ENCODE measurements at places on chromosomes 1 and 21.

DNA sequence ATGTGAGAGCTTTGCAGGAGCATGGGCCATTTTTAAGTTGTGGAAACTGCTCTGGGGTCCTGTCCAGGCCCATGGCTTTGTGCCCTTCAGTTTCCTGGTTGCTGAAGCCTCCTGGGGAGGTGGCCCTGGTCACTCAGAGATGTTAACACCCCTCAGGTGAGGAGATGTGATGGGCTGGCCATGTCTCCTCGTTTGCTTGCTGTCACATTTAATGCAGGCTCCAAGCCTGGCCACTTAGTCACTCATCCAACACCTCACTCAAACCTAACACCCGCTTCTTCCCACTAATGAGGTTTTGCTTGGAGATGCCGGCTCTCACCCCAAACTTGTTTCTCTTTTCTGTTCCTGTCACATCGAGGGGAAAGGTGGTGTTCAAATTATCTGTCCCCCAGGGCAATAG lies 192.7 kb downstream of the PTPRU start:
- DNase-seq: no peak

DNA sequence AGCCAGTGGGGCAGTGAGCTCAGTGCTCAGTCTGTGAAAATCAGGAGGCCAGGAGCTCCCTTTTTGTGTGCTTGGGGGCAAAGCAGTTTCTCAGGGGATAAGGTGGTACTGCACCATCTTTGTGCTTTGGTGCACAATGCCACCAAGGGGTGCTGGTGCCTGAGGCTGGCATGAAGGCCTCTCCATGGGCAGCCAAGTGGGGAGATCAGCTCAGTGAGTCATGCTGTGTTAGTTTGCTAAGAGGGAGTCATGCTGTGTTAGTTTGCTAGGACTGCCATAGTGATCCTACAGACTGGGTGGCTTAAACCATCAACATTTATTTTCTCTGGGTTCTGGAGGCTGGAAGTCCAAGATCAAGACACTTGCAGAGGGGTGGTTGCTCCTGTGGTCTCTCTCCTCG lies 428.1 kb downstream of the PRDM2 start:
- no peak for DNase-seq

GRCh38 chr1:35270836-35271235 lies 2.3 kb downstream of the ZMYM4 start:
- no peak for DNase-seq

GRCh38 chr1:91732291-91733107 lies 153.5 kb downstream of the TGFBR3 start:
- DNase-seq: no peak

DNA sequence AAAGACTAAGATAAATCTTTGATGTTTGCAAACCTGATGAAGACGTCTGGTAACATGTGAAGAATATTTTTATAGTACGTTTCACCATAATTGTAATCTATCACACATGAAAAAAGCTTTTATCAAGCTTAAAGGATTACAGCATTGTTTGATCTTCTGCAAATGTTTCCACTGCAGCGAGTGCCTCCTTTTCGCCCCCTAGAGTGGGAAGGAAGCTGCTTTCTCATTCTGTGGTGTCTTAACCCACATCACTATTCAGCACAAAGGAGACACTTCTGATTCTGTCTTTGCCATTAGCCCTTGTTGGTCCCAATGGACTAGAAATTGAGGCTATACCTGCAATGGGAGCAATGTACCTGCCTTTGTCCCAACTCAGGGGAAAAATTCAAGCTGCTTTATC lies 46.0 kb upstream of the IL12RB2 start:
- DNase-seq: no peak

GRCh38 chr1:42983693-42984092 lies 25.0 kb upstream of the SLC2A1 start:
- DNase-seq: no peak

- no peak for DNase-seq
Measured at GRCh38 chr1:89719502-89720306, 86.8 kb downstream of the LRRC8C start.

- no peak for DNase-seq
Measured at GRCh38 chr1:162972773-162973172, 96.4 kb upstream of the RGS4 start.

DNA sequence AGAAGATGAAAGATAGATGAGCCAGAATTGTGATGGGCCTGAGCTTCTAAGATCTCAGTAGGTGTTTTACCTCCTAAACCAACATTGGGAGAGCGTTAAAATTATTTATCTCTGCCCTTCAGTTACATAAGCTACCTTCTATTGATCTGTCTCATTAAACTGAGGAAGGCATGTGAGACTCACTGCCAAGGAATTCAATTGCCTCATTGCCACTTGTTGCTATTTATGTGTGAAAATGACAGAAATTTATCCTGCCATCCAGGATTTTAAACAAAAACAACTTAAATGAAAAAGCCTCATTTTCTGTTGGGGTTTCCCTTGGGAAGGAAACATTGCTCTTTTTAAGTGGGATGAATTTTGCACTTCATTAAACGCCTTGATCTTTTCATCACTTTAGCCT lies 78.7 kb upstream of the RUNX1 start:
- no peak for DNase-seq

GRCh38 chr1:179803918-179804317 lies 60.8 kb downstream of the FAM163A start:
- DNase-seq: no peak

GRCh38 chr1:75265792-75266191 lies 131.6 kb downstream of the LHX8 start:
- peak; percentile 4 for DNase-seq

- DNase-seq: no peak
Measured at GRCh38 chr1:17199267-17200044, 5.5 kb upstream of the PADI1 start.

GRCh38 chr1:211347077-211347844 lies 20.6 kb downstream of the TRAF5 start:
- no peak for DNase-seq

- no peak for DNase-seq
Measured at GRCh38 chr1:221462345-221462744, 279.5 kb downstream of the DUSP10 start.

GRCh38 chr1:16980473-16981268 lies at the start of gene MFAP2:
Gene MFAP2 (minus strand): TSS chr1:16980620. CDS start chr1:16978273, 2,347 bp downstream.
- DNase-seq: no peak

- DNase-seq: no peak
Measured at GRCh38 chr21:35366394-35367080, 317.4 kb upstream of the RUNX1 start.

DNA sequence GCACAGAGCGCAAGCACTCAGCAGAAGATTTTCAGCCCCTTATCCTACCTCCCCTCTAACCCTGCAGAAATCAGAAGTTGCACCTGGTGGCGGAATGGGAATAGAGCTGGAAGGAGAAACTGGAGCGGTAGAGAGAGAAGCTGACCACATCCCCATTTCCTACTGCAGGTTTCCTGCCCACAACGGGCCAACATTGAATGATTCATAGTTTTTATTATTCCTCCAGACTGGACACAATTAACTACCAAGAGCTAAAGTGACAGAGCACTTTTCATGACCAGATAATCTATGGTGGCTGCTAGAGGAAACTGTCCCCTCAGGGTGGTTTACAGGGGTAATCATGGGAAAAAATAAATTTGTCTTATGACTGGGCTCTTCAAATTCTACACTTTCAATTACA lies 21.3 kb upstream of the LRRC8D start:
- DNase-seq: no peak

DNA sequence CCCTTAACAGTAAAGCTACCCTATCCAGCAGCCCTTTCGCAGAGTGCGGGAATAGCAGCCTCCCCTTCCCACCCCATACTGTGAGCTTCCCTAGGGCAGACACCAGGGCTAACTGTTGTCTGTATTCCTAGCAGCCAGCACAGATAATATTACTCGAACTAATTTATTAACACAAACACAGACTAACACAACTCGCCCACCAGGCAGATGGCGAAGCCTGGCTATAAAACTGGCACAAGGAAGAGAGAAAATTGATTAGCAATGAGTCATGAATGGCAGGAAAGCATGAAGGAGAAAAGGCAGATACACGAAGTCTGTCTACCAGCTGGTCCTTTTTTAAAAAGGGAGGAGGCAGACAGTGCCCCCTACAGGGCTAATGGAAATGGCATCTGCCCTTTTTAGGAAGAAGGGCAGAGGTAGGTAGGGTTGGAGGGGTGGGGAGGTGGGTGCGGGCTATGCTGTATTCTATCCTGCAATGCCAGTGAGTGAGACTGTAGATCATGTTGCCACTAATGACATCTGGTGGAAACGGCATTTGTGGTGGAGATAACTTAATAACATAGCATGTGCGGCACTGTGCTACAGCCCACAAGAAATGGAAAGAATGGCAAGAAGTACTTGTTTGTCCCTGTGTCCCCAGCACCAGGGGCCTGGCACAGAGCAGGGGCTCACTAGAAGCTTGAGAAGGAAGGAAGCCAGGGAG lies 30.6 kb upstream of the CTPS1 start:
- DNase-seq: peak; percentile 27

- DNase-seq: no peak
Measured at GRCh38 chr1:240044620-240045019, 47.1 kb upstream of the FMN2 start.

GRCh38 chr1:166069390-166069789 lies 97.4 kb downstream of the FAM78B start:
- no peak for DNase-seq

- DNase-seq: no peak
Measured at GRCh38 chr1:48610628-48611542, 138.9 kb upstream of the SPATA6 start.

GRCh38 chr1:29620631-29621030 lies 384.3 kb downstream of the PTPRU start:
- DNase-seq: no peak

DNA sequence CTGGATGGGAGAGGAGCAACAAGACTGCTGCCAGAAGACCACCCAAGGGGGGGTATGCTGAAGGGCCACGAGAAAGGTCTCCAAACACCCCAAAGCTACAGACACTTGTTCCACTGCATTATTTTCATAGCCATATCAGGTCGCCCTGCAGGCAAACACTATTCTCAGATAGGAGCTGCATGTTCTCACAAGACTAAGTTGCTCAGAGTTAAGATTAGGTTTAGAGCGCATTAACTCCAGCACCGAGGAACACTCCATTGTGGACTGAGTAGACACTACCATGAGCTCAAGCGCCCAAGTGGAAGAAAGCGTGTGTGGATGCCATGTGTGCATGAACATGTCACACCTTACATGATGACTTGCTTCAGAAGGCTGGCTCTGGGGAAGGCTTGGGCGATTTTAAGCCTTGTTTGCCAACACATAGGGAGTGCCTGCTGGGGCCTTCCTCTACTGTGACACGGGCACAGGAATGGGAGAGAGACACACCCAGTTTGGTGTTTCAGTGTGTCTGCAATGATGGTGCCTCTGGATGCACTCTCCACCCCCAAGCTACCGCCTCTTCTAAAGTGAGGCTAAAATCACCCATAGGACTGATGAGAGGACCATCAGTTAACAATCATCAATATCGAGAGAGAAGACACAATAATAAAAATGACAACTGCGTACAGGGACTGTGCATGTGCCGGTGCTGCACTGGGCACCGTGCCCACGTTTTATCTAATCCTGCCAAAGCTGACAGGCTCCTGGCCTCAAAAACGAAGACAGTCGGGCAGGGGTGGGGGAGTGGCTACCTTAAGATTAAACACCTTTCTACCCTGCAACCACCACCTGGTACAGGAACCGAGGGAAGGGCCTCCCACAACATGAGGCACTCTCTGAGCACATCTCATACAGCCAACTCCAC lies 34.9 kb downstream of the SSBP3 start:
- no peak for DNase-seq

DNA sequence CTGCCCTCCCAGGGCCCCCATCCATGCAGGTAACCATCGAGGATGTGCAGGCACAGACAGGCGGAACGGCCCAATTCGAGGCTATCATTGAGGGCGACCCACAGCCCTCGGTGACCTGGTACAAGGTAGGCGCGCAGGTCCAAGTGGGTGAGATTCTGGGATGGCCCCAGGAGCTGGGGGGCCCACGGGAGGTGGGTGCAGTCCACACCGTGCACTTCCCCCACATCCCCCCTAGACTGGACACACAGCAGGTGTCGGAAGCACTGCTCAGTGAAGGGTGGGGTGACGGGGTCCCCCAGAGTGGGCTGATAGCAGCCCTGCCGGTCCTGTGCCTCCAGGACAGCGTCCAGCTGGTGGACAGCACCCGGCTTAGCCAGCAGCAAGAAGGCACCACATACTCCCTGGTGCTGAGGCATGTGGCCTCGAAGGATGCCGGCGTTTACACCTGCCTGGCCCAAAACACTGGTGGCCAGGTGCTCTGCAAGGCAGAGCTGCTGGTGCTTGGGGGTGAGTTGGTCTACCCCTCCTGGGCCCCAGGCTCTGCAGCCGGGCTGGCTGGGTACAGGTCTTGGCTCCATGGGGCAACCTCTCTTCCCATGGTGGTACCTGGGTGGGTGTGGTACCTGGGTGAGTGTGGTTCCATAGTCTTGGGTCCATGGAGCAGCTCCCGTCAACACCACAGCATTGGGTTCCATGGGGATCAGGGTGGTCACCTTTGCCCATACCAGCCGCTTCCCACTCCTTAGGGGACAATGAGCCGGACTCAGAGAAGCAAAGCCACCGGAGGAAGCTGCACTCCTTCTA lies 40.4 kb downstream of the TRIM11 start:
- DNase-seq: no peak

DNA sequence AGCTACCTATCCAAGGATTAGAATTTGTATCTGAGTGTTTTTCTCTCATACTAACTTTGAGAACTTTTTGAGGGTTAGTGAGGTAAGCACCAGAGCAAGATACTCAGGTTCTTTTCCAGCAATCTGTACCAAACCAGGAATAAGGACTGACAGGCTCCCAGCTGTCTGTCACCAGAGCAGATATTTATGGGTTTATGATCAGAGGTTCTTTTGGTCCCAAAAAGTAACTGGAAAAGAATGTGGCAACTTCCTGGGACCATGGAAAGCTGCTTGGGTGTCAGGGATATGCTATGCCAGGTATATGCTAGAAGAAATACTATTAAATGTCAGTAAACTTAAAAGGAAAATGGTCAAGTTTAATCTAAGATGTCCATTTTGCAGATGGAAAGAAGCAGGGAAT lies 75.7 kb upstream of the ZNF326 start:
- no peak for DNase-seq

- no peak for DNase-seq
Measured at GRCh38 chr1:206117151-206117948, at the start of gene AVPR1B. Gene AVPR1B (minus strand): TSS chr1:206117388. CDS start chr1:206116890, 498 bp downstream.

- DNase-seq: no peak
Measured at GRCh38 chr1:198933515-198934222, 294.8 kb downstream of the PTPRC start.

GRCh38 chr1:153866045-153866850 lies 56.5 kb downstream of the GATAD2B start:
- DNase-seq: no peak

- no peak for DNase-seq
Measured at GRCh38 chr1:148166558-148167492, 14.7 kb upstream of the NBPF11 start.

Data from frontal cortex (tissue), 4 donors.